ENCODE measurements at places on chromosomes 13 and 19.

GRCh38 chr19:28793391-28794168 is 419.4 kb downstream of the UQCRFS1 start:
- no peak for DNase-seq

- DNase-seq, result no peak
These were observed 34.4 kb downstream of the ITGBL1 start for GRCh38 chr13:101486708-101487437.

GRCh38 chr13:53174545-53174944 is 145.9 kb downstream of the OLFM4 start:
- DNase-seq, result no peak

- DNase-seq, result no peak
These were observed 759 bp downstream of the RB1 start for GRCh38 chr13:48304143-48304876.

GRCh38 chr13:49020328-49020727 is 44.6 kb downstream of the FNDC3A start:
- DNase-seq, result no peak

DNA sequence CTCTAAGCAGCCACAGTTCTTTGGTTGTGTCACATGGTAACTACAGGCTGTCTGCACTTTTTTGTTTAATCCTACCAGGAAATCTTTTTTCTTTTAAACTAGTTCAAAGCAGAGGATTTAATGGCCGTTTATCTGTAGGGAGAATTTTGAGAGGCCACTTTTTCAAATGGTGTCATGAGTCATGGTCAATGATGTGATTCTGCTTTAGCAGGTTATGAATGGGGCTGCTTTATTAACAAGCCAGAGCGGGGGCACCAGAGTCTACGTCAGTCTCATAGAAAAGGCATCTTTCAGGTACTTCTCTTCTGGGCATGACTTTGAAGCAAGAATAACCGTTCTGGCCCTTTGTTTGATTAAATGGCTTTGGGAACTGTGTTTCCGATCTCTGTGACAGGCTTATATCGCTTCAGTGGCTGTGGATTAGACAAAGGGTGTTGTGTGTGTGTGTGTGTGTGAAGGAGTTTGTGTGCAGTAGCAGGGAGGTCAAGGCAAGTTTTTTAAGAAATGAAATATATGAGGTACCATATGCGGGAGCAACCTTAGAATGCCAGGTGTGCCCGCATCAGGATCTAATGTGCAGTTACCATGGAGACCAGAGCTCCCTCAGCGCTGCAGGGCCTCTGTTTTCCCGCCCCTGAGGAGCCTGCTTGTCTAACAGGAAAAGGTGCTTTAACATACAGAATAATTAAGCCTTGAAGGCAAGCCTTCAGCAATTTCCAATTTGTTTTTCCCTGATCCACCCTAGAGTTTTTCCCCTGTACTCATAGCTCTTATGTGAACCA is 120.5 kb downstream of the KATNAL1 start:
- DNase-seq, result no peak

Measured in SHP77 treated with DMSO at 0.1 percent for 48 hours (cell line).